Uterus (tissue), 4 donors: ENCODE measurements at places on chromosomes 2 and 18. TPM values are rescaled to one million over a fixed set of nuclear protein-coding genes. Genes with fewer than 3 reads are reported as not detected.
A peak's percentile ranks its signal among the peaks of the same experiment; 100 is the strongest.

- DNase-seq: no peak
These were observed 3.8 kb downstream of the GALNT5 start for GRCh38 chr2:157261199-157261782.

- DNase-seq: no peak
These were observed 280.8 kb downstream of the SETBP1 start for GRCh38 chr18:44961288-44961995.

Gene CD8B2
- total RNA-seq: not detected

Gene NEUROD1
- not detected for total RNA-seq

Gene UGT1A5
- not detected for total RNA-seq

Gene LRRC30
- not detected for total RNA-seq

Gene FZD7
- 25.0 TPM for total RNA-seq

Gene INHBB
- 2.9 TPM for total RNA-seq

Gene ARL4C
- 15.6 TPM for total RNA-seq

DNA sequence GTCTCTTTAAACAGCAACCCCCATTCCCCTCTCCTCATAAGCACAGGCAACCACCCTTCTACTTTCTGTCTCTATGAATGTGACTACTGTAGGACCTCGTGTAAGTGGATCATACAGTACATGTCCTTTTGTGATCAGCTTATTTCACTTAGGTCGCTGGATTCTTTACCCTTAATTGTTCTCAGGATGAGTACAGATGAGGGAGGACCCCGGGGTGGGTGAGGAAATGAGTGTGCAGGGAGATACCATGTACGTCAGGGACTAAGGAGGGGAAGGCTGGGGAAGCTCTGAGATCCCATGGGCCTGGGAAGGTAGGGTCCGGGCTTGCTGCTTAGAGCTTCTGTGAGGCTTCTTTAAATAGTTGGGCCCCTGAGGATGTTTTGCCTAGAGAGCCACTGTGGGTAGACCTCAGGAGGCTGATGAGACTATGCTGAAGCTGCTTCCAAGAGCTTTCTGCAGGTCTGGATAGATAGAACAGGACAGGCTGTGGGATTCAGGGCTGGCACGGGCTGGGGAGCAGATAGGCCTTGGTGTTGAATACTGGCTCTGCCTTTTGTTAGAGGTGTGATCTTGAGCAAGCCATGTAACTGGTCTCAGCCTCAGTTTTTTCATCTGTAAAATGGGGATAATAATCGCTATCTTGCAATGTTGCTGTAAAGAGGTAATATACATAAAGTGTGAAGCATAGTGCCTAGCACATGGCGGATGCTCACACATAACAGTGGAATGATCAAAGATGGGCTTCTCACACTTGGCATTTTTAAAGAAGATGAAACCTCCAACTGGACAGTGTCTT, 155.3 kb downstream of the PRKCE start:
- DNase-seq: no peak

- DNase-seq: no peak
These were observed 78.8 kb upstream of the THOC1 start for GRCh38 chr18:346600-346999.

Gene PTPRN
- 0.21 TPM for total RNA-seq

DNA sequence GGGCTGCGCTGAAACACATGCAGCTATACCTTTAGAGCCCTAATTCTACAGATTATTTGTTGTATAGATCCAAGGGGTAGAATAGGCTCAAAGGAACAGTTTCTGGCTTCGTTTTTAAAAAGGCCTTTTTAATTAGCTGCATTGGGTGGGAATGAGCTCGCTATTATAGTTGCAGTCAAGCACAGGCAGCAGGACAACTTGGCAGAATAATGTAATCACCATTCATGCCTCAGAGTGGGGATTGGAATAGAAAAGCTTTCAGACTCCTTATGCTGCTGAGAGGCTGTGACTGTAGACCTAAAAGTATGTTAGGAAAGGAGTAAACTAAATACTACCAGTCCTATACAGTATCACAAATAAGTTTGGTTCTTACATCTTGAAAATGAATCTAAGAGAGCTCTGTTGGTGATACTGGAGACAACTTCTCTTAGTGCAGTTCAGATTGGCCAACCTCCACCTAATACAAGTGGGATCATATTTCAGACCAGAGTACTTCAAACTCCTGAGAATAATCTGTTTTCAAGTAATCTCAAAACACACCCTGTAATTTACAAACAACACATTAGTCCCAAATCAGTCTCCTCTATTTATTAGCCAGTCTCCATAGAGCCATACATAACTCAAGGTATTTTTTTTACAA, 121.4 kb downstream of the ANTXR1 start:
- DNase-seq: no peak

Gene MAP2
- total RNA-seq: 10.3 TPM

DNA sequence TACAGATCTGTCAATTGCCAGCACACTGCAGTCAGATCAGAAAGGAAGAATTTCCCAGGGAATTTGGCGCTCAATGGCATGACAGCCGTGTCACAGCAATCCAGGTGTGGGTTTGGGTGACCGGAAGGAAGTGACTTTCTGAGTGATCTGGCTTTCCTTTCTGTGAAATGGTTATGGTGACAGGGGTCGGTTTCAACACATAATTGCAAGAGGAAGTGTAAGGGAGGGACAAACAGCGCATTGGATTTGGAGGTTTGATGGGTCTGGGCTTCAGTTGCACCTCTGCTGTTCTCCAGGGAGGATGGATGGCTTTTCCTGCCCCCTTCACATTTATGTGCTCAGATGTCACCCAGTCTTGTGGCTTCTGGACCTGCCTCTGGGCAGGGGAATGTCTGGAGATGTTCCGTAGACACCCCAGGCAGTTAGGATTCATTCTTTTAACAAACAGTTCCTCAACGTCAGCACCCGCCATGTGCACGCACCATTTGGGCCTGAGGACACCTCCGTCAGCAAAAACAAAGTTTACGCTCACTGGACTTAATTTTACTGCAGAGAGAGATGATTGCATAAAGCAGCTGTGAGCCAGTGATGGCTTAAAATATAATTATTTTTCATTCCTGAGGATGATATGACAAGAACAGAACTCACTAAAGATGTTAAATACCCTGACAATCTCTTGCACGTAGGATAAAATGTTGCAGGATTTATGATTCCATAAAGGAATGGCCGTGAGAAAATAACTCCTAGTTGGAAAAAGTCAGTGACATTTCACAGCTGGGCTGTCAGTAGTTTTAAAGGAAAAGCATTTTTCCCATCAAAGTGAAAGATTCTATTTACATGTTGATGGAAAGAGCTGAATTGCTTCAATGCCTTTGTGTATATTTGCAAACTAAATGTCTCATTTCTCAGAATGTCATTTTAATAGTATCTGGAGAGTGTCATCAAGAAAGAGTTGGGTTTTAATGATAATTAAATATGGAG, 36.9 kb downstream of the MBP start:
- DNase-seq: peak; percentile 63

GRCh38 chr2:226477221-226478108, 322.2 kb downstream of the IRS1 start:
- peak; percentile 22 for DNase-seq

- DNase-seq: no peak
These were observed 879.0 kb downstream of the SLC4A3 start for GRCh38 chr2:220506466-220506865.

- no peak for DNase-seq
These were observed 78.4 kb upstream of the MC2R start for GRCh38 chr18:13993730-13994129.

GRCh38 chr2:125554956-125555355, 1101.0 kb upstream of the GYPC start:
- DNase-seq: no peak

- peak; percentile 6 for DNase-seq
These were observed 21.5 kb upstream of the GPC1 start for GRCh38 chr2:240413813-240414429.

DNA sequence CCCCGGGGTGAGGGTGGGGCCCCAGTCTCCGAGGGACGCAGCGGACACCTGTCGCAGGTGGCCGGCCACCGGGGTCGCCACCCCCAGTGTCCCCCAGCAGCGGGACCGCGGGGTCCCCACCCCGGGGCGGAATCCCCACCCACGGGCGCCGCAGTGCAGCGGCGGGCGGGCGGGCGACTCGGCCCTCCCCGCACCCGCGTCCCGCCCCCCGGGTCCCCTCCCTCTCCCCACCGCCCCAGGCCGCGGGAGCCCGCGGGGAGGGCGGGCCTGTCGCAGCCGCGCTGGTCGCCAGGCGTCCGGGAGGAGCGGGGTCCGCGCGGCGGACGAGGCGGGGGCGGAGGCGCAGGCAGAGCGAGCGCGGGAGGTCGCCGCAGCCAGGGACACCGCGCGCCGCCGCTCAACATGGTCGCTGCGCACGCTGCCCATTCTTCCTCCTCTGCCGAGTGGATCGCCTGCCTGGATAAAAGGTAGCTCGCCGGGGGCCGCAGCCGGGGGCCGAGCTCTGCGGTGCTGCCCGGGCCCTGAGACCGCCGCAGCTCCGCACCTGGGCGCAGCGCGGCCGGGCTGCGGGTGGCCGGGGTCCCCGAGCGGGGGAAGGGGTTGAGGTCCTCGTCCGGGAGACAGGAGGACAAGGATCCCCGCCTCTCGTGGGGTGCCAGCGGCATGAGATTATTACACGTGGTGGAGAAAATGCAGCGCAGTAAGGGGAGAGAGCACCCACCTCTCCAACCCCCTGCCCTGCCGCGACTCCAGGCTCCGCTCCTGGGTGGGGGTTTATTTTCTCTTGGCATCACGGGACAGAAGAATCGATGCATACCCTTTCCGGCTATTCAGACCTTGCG, at the start of gene RAPGEF4:
Gene RAPGEF4 (plus strand): TSS at position 264 of the 842 bp plus-strand sequence. CDS start 139 bp downstream, at position 403.
- DNase-seq: no peak

Gene HOXD4
- total RNA-seq: 9.5 TPM

GRCh38 chr2:28618221-28619141, 122.6 kb downstream of the PLB1 start:
- no peak for DNase-seq

DNA sequence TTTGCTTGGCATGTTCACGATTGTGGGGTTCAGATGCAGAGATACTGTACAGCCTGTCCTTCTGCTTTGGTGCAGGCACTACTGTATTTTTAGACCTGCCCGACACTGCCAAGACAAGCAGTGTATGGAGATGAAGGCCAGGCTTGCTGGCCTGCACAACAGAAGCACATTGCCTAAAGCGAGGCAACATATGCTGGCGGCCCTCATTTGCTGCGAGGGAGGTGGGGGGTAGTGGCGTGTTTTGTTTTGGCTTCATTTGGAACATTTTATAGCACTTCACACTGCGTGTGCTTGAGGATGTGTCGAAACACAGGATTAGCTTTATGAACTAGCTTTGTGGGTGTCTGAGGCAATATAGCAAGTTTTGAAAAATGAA, 27.0 kb downstream of the TMEM182 start:
- DNase-seq: no peak

GRCh38 chr18:57957210-57957609, 86.8 kb upstream of the NEDD4L start:
- DNase-seq: no peak

Gene DSG4
- total RNA-seq: not detected

DNA sequence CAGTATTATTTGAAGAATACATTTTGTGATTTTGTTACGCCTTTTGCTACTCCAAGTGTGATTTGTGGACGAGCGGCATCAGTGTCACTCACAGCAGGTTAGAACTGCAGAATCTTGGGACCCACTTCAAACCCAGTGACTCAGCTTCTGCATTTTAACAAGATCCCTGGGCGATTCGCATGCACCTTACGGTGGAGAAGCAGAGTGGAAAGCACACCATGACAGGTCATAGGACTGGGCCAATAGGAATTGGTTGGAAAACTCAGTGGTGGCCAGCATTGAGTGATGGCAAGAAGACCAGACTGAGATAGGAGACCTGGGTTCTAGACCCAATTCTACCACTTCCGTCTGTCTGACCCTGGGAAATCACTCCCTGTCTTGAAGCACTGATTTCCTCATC, 26.3 kb downstream of the CTLA4 start:
- no peak for DNase-seq

DNA sequence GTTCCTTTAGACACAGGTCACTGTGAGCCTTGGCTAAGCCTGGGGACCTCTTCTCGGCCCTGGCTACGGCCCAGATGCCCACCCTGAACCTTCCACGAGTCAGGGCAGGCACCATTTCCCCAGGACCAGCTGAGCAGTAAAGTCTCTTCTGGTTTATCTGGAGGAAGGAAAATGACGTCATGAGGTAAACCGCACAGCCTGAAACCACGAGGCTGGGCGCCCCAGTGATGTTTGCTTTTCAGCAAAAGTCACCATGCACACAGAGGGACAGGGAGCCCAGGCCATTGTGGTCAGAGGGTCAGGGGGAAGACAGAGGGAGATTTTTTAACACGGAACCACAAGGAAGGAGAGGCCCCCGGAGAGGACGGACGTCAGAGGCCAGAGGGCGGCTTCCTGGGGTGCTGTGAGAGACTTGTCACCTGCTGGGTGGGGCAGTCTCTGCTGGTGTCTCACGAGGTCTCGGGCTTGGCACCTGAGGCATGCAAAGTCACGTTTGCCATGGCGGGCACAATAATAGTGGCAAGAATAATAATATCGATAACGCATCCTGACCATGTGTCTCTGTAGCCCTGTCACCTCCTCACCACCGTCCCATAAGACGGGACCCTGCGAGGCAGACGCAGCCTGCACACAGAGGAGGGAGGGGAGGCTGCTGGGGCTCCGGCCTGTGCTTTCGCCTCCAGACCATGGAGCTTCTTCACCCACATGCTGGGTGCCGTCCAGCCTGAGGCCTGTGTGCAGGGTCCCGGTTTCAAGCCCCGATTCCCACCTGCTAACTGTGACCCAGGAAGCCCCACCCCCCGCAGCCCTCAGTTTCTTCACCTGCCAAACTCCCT, 33.2 kb upstream of the FOSL2 start:
- no peak for DNase-seq

DNA sequence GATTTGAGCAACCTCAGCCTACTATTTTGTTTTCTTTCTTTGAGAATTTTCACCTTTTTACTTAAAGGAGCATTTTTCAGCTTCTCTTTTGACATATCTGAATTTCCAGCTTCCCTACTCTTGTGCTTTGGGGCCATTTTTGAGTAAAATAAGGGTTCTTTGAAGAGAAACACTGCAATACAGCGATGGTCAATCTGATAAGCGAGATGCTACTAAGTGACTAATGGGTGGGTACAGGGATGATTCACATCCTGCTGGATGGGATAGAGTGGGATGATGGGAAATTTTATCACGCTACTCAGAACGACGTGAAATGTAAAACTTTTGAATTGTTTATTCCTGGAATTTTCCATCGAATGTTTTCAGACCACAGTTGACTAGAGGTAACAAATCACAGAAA, 211.5 kb downstream of the TMEM247 start:
- no peak for DNase-seq
